Ascending aorta (tissue), 2 donors: ENCODE measurements at places on chromosomes 1 and 21. TPM values are rescaled to one million over a fixed set of nuclear protein-coding genes. Genes with fewer than 3 reads are reported as not detected.

The PITHD1 gene
- 60.1 TPM for total RNA-seq

The LAMC1 gene
- total RNA-seq: 166 TPM

The KIF21B gene
- 10.2 TPM for total RNA-seq

The COP1 gene
- total RNA-seq: 76.3 TPM

The NPHS2 gene
- total RNA-seq: not detected

- no peaks in the 10 kb centered on the region for H3K27me3 ChIP-seq
- DNase-seq: no peak
- H3K4me1 ChIP-seq: no peaks in the 10 kb centered on the region
These were observed 231.3 kb upstream of the PLXNA2 start for GRCh38 chr1:208475449-208475848.

GRCh38 chr1:244409701-244410100, 42.0 kb downstream of the ADSS2 start:
- no peaks in the 10 kb centered on the region for H3K27me3 ChIP-seq
- DNase-seq: no peak
- H3K4me3 ChIP-seq: no peak overlapping the region
- no peak overlapping the region for H3K27ac ChIP-seq
- H3K4me1 ChIP-seq: no peaks in the 10 kb centered on the region

- H3K27me3 ChIP-seq: no peaks in the 10 kb centered on the region
- no peaks in the 10 kb centered on the region for H3K36me3 ChIP-seq
- H3K27ac ChIP-seq: peak overlapping the region; percentile 42
- H3K4me3 ChIP-seq: no peak overlapping the region
These were observed 74.8 kb upstream of the DEPDC1 start for GRCh38 chr1:68571454-68572235.

DNA sequence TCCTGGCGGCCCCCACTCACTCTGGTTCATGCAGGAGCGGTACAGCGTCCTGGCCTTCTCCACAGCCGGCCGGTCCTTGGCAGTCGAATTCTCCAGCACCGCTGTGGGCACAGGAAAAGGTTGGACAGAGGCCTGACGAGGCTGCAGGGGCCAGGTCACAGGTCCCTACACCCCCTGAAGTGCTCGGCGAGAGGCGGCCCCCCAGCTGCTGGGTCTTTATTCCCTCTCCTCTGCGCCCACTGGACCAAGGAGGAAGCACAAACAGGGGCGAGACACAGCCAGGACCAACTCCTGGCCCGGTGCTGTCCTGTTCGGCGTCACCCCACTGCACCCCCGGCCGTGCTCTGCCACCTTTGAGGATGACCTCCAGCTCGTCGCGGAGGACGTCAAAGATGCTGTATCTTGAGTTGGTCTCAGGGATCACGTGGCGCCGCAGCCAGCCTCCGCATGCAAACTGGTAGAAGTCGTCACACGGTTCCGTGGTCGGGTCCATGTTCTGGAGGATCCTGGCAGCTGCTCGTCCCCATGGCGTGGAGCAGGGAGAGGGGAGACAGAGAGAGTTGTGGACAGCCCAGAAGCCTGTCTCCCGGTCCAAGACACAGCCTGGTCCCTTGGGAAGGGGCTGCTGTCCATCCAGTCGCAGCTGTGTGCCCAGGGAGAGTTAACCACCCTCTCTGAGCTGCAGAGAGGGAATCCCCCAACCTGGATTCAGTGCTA, 22.9 kb downstream of the PRXL2B start:
- no peaks in the 10 kb centered on the region for H3K36me3 ChIP-seq
- no peak overlapping the region for H3K27ac ChIP-seq
- H3K27me3 ChIP-seq: no peaks in the 10 kb centered on the region
- no peaks in the 10 kb centered on the region for H3K4me1 ChIP-seq

DNA sequence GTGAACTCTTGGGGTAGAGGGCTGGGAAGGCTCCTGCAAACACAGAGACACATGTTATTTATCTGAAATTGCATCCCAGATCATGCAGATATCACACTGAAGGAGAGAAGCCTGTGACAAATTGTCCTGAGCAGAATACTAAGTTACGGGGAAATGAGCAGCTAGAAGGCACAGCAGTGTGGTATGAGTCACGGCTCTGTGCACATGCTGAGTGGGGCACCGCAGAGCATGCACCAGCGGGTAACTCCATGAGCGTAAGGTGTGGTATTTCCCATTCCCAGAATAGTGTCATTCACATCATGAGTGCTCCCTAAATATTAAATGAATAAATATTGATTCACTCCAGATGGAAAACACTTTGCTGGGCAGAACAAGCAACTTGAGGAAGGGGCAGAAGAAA, 21.3 kb upstream of the FCRL2 start:
- DNase-seq: no peak
- H3K36me3 ChIP-seq: no peaks in the 10 kb centered on the region
- H3K27me3 ChIP-seq: no peaks in the 10 kb centered on the region
- H3K27ac ChIP-seq: no peak overlapping the region

GRCh38 chr1:66556161-66556611, 22.2 kb downstream of the SGIP1 start:
- no peak for DNase-seq
- no peaks in the 10 kb centered on the region for H3K36me3 ChIP-seq
- no peak overlapping the region for H3K4me3 ChIP-seq
- H3K4me1 ChIP-seq: peaks cover 3% of the 10 kb centered on the region
- no peaks in the 10 kb centered on the region for H3K27me3 ChIP-seq

DNA sequence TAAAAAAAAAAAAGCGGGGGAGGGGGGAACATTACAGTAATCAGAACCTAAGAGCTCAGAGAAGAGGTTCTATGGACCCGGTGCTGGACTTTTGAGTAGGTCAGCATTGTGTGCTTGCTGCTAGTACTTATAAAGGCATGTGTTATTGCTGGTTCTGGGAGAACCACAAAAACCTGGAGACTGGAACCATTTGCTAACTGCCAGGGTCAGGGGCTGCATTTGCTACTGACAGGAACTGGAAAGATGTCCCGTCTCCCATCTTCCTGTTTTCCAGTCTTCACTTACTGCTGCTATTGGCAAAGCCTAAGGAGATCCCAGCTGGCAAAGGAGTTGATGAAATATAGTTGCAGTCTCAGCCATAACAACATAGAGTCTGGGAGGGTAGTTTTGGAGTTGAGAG, 4.3 kb downstream of the RNF2 start:
- no peak for DNase-seq
- peaks cover 18% of the 10 kb centered on the region for H3K4me1 ChIP-seq
- H3K36me3 ChIP-seq: no peaks in the 10 kb centered on the region
- no peak overlapping the region for H3K27ac ChIP-seq
- no peaks in the 10 kb centered on the region for H3K27me3 ChIP-seq
- no peak overlapping the region for H3K4me3 ChIP-seq

DNA sequence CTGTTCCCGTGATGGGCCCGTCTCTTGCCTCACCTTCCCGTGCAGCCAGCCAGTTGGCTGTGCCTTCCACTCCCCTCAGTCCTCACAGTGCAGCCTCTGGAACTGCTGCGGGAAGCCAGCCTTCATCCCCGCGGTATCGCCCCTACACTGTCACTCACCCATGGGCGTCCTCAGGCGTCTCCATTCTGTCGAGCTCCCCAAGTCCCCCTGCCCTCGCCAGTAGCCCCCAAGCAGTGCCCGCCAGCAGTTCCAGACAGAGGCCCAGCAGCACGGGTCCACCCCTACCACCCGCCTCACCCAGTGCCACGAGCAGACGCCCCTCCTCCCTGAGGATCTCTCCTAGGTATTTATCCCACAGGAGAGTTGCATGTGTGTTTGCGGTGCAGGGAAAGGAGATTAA, 73.5 kb downstream of the UBE4B start:
- H3K4me1 ChIP-seq: peaks cover 5% of the 10 kb centered on the region
- H3K4me3 ChIP-seq: no peak overlapping the region
- no peaks in the 10 kb centered on the region for H3K27me3 ChIP-seq
- H3K27ac ChIP-seq: peak overlapping the region; percentile 94

GRCh38 chr1:30612536-30613065, 110.8 kb downstream of the MATN1 start:
- no peak overlapping the region for H3K27ac ChIP-seq
- DNase-seq: no peak
- no peaks in the 10 kb centered on the region for H3K4me1 ChIP-seq
- H3K36me3 ChIP-seq: no peaks in the 10 kb centered on the region
- H3K27me3 ChIP-seq: no peaks in the 10 kb centered on the region

- no peak overlapping the region for H3K27ac ChIP-seq
- H3K27me3 ChIP-seq: peaks cover 13% of the 10 kb centered on the region
- no peak for DNase-seq
- H3K36me3 ChIP-seq: no peaks in the 10 kb centered on the region
- peaks cover 3% of the 10 kb centered on the region for H3K4me1 ChIP-seq
These were observed 2.4 kb downstream of the NTRK1 start for GRCh38 chr1:156862997-156863599.

GRCh38 chr1:198258491-198258890, 101.7 kb downstream of the NEK7 start:
- H3K4me1 ChIP-seq: no peaks in the 10 kb centered on the region
- H3K4me3 ChIP-seq: no peak overlapping the region
- no peaks in the 10 kb centered on the region for H3K27me3 ChIP-seq
- no peak overlapping the region for H3K27ac ChIP-seq

DNA sequence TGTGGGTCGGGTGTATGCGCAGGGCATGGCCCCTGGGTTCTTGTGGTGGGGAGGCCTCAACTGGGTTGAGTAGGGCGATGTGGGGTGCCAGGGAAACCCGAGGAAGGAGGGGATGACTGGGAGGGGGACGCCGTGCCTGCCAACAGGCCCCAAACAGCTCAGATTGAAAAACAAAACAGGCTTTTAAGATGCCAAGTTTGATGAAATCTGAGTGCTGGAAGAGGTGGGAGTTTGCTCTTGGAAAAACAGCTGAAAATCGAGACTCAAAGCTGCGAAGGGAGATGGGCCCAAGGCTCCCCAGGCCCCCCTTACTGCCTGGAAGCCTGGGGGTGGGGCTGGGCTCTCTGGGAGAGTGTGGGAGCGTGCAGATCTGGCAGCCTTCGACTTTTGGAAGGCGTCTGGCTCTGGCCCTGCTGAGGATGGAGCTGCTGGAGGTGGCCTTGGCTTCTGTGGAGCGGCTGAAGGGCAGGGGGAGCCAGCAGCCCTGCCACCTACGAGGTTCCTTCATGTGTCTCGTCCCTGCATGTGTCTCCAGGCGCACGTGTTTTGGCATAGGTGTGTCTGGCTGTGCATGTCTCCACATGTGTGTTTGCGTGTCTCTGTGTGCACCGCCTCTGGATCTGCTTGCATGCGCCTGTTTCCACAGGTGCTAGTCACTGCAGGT, 33.3 kb downstream of the PTPRF start:
- no peaks in the 10 kb centered on the region for H3K36me3 ChIP-seq
- H3K27me3 ChIP-seq: no peaks in the 10 kb centered on the region
- no peak overlapping the region for H3K4me3 ChIP-seq

GRCh38 chr1:97334454-97334853, 586.4 kb downstream of the DPYD start:
- H3K27me3 ChIP-seq: no peaks in the 10 kb centered on the region
- H3K27ac ChIP-seq: no peak overlapping the region
- H3K4me3 ChIP-seq: no peak overlapping the region
- H3K4me1 ChIP-seq: no peaks in the 10 kb centered on the region
- DNase-seq: no peak
- no peaks in the 10 kb centered on the region for H3K36me3 ChIP-seq

GRCh38 chr1:112672842-112673241, 1.6 kb upstream of the MOV10 start:
- H3K4me1 ChIP-seq: peaks cover 17% of the 10 kb centered on the region
- DNase-seq: no peak
- no peak overlapping the region for H3K4me3 ChIP-seq

DNA sequence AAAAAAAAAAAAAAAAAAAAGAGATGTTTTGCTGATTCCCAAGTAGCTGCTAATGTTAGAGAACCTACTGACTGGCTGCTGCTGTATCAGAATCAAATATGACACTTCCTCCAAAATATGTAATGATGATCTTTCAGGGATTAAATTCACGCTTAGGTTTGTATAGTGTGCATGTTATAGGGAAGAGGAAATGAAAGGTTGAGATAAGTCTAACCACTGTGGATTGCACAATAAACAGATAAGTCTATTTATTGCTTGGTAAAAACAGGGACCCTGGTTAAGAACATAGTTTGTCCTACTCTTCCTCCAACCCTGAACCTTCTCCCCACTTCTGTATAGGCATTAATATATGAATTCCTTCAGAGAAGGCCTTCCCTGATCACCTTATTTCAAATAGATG, 13.2 kb downstream of the RC3H1 start:
- H3K4me1 ChIP-seq: peaks cover 11% of the 10 kb centered on the region
- H3K36me3 ChIP-seq: no peaks in the 10 kb centered on the region
- DNase-seq: no peak
- no peaks in the 10 kb centered on the region for H3K27me3 ChIP-seq

DNA sequence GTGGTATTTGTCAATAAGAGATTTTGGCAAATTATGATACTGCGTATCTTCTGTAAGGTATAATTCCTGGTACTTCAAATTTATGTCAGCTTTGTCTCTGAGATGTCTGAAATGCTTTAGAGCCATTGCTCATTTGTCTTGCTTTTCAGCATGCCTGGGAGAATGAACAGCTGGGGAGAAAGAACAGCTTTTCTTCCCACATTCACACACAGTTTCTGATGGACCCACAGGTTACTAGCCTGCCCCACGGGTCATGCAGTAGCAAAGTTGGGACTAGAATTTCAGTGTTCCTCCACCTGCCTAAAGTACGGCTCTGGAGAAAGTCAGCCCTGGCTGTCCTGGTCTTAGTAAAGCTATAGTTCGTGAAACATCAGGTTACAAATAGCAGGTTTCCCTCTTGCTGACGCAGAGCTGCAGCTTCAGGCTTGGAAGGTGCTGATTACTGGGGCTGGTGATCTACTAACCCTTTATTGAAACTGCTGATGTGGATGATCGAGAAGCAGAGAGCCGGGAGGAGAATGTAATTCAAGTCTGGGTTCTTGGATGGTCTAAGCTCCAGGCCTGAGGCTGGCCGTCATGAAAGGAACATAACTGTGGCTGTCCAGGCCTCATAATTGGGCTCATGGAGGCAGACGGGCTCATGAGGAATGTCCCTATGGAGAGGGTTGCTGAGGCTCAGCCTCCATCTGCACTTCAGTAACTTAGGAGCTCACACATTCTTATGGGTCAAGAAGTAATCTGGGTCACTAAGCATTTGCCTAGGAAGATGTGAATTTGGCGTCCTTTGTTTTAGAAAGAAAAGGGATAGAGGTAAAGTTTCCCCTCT, 12.4 kb downstream of the GALNT2 start:
- no peaks in the 10 kb centered on the region for H3K27me3 ChIP-seq
- no peaks in the 10 kb centered on the region for H3K36me3 ChIP-seq
- no peak overlapping the region for H3K4me3 ChIP-seq
- DNase-seq: no peak
- peaks cover 52% of the 10 kb centered on the region for H3K4me1 ChIP-seq
